ENCODE measurements at places on chromosomes 13 and 19.

DNA sequence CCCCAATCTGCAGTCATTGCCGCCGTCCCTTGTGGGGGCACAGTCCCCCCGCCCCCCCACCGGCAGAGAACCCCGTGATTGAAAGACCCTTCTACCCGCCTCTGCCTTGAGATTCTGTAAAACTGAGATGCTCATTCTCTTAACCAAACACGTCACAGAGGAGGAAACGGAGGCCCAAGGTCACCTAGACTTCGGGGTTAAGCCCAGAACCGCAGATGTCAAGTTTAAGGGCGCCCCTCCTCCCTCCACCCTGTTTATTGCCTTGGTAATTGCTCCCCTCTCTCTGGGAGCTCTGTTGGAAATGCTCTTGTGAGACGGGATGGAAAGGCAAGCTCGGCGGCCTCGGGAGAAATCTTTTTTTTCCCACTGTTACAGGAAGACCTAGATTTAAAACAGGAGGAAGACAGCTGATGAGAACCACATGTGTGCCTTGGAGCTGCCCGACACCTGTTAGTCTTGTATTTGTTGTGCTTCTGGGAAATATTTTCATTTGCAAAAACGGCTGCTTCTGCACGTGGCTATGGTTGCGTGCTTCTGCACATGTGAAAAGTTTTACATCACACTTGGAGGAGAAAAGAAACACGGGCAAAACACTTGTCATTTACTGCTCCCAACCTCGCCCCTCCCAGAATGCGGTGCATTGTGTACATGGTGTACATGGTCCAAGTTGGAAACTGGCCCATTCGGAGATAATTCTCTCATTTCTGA is 1.1 kb upstream of the MED26 start:
- peak; percentile 3 for ATAC-seq

GRCh38 chr19:3243819-3244700 is 19.6 kb downstream of the CELF5 start:
- no peak for ATAC-seq

DNA sequence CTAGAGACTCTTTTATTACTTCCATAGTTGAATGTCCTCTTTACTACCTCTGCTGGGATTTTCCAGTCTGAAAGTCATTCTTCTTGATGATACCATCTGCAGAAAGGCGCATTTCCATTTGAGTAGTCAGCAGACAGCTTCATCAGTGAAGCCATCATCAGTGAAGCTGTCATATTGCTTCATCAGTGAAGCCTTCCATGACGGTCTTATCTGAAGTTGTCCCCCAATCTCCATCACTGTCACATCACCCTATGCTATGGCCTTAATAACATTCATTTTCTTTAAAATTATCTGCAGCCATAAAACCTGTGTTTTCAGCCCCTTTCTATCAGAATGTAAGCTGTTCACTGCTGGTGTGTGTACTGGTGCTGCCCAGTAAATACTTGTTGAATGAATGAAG is 151.6 kb downstream of the B3GLCT start:
- no peak for ATAC-seq

DNA sequence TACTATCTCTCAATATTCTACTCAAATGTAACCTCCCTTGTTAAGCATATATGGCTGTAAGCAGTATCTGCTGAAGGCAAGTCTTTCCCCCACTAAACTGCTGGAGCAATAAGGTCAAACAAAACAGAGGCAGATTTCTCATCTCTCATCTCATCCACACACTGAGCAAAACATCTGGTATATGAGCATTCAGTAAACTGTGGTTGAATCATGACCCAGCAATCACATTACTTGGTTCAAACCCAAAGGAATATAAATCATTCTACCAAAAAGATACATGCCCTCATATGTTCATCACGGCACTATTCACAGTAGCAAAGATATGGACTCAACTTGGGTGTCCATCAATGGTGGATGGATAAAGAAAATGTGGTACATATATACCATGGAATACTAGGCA is 344.4 kb downstream of the SUCLA2 start:
- ATAC-seq = no peak

GRCh38 chr19:3507371-3508120 is 1.4 kb downstream of the FZR1 start:
- no peak for ATAC-seq

GRCh38 chr19:16771618-16772017 is 52.0 kb downstream of the NWD1 start:
- ATAC-seq = peak; percentile 64

DNA sequence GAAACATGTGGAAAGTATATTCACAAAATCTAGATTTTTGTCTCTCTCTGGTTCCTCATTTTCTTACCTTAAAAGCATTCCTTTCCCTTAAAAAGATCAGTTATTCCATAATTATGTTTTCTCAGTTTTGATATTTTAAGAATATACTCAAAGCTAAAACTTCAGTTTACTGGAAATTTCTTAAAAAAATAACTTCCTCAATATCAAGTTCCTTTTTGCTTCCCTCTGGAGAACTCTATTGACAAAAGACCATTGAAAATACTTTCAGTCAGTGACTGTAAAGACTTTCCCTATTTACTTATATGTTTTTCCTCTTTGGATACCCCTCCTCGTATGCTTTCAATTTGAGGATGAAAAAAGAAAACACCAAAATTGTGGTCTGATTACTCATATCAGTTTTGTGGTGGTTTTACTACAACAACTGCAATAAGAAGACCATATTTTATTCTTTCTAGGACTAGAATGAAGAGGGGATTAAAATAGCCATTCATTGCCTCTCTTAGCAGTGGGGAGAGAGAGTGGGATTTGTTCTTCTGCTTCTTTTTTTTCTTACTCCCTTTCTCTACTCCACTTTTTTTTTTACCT is 113.2 kb downstream of the ESD start:
- ATAC-seq = no peak

DNA sequence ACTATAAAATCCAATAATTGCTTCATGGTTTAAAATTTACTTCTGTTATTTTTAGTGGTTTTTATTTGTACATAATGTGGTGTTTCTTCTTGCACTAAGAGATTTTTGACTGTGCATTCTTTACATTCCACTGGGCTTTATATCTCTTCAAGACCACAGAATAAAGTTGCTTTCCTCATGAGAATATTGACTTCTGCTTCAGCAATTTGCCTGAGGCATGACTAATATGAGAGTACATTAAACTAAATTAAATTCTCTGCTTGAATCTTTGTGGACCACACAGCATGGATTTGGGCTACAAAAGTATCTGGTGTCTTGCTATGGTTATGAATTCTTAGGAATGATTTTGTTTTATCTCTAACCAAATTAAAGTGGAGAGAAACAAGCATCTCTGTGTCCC is 1463.4 kb upstream of the PCDH20 start:
- no peak for ATAC-seq

- ATAC-seq = peak; percentile 65
These were observed 21.0 kb downstream of the ZNF114 start for GRCh38 chr19:48290771-48291488.

DNA sequence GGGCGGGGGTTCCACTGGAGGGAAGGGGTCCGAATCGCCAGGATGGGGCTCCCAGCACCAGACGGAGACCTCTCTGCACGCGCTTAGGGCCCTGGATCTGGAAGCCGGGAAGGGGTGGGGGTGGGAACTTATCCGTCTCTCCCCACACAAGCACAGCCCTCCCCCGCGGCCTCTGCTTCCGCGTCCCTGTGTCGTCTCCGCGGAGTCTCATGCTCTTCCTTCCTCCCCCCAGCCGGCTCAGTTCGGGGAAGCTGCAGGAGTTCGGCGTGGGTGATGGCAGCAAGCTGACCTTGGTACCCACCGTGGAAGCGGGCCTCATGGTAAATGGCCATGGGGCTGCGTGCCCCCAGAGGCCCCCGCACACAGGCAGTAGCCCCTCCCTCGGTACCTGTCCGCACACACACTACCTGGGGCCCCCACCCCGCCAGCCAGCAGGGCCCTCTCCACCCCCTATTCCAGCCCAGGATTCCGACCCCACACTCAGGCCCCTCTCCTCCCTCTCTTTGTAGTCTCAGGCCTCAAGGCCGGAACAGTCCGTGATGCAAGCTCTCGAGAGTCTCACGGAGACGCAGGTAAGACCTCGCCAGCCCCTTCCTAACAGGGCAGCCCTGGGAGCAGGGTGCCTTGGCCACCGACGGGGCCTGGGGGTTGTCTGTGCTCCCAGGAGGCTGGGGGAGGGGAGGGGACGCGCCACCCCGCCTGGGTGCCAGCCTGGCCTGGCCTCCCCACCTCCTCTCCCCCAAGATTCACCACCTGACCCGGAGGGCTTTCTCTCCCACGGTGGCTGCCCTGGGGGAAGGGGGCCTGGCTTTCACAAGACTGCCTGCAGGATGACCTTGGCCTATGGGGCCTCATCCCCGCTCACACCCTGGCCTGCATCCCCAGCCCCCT is 3.2 kb downstream of the MIDN start:
- ATAC-seq = no peak

- ATAC-seq = no peak
These were observed 56.1 kb downstream of the KCNRG start for GRCh38 chr13:50071379-50071778.

DNA sequence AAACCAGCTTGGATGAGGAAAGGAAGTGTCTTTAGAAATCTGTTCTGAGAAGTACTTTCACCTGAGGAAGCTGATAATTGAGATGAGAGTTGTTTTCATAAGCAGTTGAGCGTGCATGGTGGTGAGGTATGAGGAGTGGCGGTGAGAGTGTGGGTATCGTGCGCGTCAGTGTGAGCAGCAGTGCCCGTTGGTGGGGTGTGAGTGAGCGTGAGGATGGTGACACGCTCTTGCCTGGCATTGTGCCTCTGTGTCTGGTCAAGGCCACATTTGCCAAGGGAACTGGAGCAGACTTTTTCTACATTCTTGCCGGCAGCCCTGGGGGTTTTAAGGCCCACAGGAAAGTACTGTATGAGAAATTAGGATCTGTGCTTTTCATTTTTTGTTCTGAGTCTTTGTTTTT is 36.5 kb upstream of the TEX29 start:
- no peak for ATAC-seq

DNA sequence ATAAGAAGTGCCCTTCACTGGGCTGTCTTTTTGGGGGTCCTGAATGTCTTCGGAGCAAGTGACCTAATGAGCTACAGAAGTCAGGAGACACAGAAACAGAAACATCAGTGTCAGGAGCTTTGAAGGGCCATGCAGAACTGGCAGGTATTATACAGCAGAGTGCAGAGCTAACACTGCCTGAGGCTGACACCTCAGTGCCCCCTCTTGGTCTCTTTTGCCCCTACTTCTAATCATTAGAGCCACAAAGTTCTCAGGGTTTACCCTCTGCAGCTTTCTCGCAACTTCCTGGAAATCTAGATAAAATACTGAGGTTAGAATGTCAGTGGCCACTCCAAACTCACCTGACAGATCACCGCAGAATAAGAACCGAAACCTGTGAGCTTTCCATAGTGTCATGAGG is 172.7 kb downstream of the B3GLCT start:
- no peak for ATAC-seq

Measured in stimulated activated memory B cell treated with anti-CD40 and anti-IgM and Interleukin-4, amounts not matched to agents 10 μg/mL and 1 μg/mL and 100 μg/mL, for 72 hours (primary cell).